ENCODE measurements at places on chromosomes 5 and 9.

DNA sequence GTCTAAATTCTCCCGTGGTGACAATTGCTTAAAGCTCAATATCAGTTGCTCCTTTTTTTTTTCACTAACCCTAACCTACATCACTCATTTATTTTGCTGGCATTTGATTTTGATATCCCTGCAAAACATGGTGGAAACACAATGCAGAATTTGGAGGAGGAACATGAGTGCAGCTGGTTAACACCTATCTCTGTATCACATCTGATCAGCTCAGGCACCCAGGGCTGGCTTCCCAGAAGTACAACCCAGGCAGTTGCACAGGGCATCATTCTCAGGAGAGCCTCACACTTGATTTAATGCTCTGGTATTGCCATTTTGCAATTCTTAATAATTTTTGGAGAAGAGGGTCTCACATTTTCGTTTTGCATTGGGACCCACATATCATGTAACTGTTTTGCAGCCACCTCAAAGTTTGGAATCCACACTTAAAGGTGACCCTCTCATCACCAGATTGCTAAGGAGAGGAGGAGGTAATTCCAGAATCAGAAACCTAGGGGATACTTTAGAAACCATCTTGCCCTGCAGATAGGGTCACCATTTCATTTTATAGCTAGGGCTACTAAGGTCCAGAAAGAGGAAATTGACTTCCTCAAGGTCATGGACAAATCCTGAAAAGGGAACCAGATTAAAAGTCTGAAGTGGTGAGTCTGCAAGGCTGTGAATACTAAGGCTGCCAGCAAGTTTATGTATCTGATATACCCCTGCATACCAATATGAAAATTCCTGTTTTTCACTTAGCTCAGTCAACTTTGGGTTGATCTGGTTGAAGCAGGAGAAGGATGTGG lies 19.3 kb upstream of the ADAM19 start:
- no peak for DNase-seq
- H3K27ac ChIP-seq: no peak overlapping the region
- no peaks in the 10 kb centered on the region for H3K36me3 ChIP-seq
- no peak overlapping the region for H3K4me3 ChIP-seq
- H3K27me3 ChIP-seq: no peaks in the 10 kb centered on the region
- H3K4me1 ChIP-seq: no peaks in the 10 kb centered on the region

DNA sequence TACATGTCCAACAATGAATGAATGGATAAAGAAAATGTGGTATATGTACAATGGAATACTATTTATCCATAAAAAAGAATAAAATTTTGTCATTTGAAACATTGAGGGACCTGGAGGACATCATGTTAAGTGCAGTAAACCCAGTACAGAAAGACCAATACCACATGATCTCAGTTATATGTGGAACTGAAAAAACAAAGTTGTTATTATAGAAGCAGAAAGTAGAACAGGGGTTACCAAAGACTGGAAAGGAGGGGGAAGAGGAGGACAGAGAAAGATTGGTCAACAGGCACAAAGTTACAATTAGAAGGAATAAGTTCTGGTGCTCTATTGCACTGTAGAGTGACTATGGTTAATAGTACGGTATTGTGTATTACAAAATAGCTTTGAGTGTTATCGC lies 233.8 kb downstream of the SEMA6A start:
- no peaks in the 10 kb centered on the region for H3K36me3 ChIP-seq
- no peak overlapping the region for H3K4me3 ChIP-seq
- H3K27ac ChIP-seq: no peak overlapping the region
- DNase-seq: no peak
- no peaks in the 10 kb centered on the region for H3K4me1 ChIP-seq
- no peaks in the 10 kb centered on the region for H3K27me3 ChIP-seq

- no peaks in the 10 kb centered on the region for H3K36me3 ChIP-seq
- no peak for DNase-seq
Measured at GRCh38 chr9:36035006-36035405, 1.7 kb upstream of the RECK start.

GRCh38 chr9:22969350-22969979 lies 522.8 kb downstream of the DMRTA1 start:
- no peak overlapping the region for H3K27ac ChIP-seq
- no peaks in the 10 kb centered on the region for H3K4me1 ChIP-seq
- no peaks in the 10 kb centered on the region for H3K36me3 ChIP-seq
- no peak overlapping the region for H3K4me3 ChIP-seq
- DNase-seq: no peak

DNA sequence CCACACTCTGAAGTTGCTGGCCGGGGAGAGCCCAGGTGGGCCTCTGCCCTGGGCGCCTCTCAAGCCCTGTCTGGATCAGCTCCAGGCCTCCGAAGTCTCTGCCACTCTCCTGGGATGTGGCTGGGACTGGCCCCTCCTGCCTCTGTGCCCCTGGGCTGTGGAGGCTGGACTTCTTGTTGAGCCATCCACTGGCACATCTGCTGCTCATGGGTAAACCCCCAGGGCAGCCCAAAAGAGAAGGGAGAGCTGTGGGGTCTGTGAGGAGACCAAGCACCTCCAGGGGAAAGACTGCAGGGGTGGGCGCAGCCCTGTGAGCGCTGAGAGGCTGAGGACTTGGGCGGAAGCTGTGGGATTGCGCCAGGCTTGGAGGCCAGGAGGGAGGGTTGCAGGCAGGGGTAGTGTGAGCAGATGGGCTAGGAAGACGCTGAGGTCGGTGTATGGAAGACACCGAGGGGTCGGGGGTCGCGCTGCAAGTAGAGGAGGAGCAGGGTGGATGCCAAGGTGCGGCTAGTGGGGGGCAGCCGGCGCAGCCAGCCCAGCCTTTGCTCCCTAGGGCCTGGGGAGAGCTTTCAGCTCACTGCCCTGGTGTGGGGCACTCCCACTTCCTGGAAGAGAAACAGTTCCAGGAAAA lies 118.1 kb downstream of the WNK2 start:
- H3K4me3 ChIP-seq: no peak overlapping the region
- H3K36me3 ChIP-seq: no peaks in the 10 kb centered on the region
- no peaks in the 10 kb centered on the region for H3K4me1 ChIP-seq

- no peak overlapping the region for H3K27ac ChIP-seq
- H3K4me3 ChIP-seq: no peak overlapping the region
- H3K27me3 ChIP-seq: no peaks in the 10 kb centered on the region
- no peaks in the 10 kb centered on the region for H3K4me1 ChIP-seq
Measured at GRCh38 chr9:95213117-95213516, 104.4 kb downstream of the FANCC start.

- H3K4me3 ChIP-seq: no peak overlapping the region
- no peaks in the 10 kb centered on the region for H3K27me3 ChIP-seq
- H3K4me1 ChIP-seq: peaks cover 19% of the 10 kb centered on the region
- DNase-seq: no peak
- H3K36me3 ChIP-seq: no peaks in the 10 kb centered on the region
Measured at GRCh38 chr5:4571248-4571948, 568.7 kb upstream of the ADAMTS16 start.

DNA sequence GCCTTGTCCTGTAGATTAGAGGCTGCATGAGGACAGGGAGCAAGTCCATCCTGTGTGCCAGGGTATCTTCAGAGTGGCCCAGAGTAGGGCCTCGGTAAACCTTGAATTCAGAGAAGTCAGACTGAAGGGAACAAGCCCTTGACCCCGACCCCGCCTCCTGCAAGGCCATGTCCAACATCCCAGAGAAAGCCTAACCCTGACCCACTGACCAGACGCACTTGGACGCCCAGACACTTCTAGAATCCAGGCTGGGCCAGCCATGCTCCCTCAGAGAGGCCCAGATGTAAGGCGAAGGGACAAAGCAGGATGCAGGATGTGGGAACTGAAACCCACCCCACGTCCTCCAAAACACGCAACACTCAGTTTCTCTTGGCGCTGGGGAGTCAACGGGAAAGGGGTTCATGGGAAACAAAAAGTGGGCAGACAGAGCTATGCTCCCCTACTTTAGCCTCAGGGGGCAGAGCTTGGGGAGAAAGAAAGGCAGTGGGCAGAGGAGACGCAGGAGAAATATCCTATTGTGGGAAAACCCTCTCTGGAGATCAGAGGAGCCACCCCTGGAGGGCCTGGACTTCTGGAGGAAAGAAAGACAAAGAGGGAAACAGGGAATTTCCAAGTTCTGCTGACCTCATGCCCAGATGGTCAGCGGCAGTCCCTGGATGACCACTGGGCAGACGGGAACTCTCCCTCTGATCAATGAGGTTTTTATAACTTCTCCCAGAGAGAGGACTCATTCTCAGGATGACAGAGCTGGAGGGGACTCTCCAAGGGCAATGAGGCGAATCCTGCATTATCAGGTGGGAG lies 13.0 kb downstream of the TNIP1 start:
- DNase-seq: no peak
- no peaks in the 10 kb centered on the region for H3K27me3 ChIP-seq
- H3K36me3 ChIP-seq: peaks cover 36% of the 10 kb centered on the region
- no peak overlapping the region for H3K4me3 ChIP-seq
- H3K4me1 ChIP-seq: peaks cover 15% of the 10 kb centered on the region
- no peak overlapping the region for H3K27ac ChIP-seq

- no peaks in the 10 kb centered on the region for H3K36me3 ChIP-seq
- peaks cover 10% of the 10 kb centered on the region for H3K4me1 ChIP-seq
- no peak overlapping the region for H3K27ac ChIP-seq
Measured at GRCh38 chr9:113456235-113456634, 7.3 kb upstream of the RGS3 start.

GRCh38 chr9:107286057-107286456 lies 3.0 kb downstream of the RAD23B start:
- peak overlapping the region; percentile 97 for H3K4me3 ChIP-seq
- peak overlapping the region; percentile 93 for H3K27ac ChIP-seq

DNA sequence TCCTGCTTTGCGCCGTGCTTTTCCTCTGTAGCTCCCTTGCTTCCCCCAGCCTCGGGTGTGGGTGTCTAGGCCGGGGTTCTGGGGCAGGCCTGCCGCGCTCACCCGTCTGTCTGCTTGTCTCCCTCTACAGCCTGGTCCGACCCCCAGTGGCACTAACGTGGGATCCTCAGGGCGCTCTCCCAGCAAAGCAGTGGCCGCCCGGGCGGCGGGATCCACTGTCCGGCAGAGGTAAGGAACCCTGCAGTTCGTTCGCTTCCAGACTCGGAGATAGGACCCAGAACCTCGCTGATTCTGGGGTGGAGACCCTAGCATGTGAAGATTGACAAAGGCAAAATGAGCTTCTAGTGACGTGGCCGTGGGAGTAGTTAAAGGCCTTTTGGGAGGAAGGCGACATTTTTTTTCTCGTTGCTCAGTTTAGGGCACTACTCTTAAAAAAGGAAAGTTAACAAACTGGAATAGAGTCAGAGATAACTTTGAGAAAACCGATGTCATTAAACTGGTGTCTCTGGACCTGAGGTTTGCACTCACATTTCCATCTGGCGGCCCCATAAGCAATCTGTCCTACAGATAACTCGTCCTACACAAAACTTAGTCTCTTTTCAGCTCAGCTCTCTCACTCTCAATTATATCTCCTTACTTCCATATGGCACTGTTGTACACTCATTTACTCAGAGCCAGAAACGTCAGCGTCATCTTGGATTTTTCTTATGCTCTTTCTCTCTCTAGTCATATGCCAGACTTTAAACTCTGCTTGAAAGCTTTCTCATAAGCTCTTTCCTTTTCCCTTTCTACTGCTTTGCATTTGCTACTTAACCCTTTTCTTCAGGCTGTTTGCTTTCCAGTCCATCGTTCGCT lies 561 bp downstream of the SEC61B start:
- H3K36me3 ChIP-seq: peaks cover 7% of the 10 kb centered on the region
- H3K4me3 ChIP-seq: peak overlapping the region; percentile 98
- no peak for DNase-seq
- H3K27me3 ChIP-seq: no peaks in the 10 kb centered on the region
- H3K27ac ChIP-seq: peak overlapping the region; percentile 100
